ENCODE measurements at places on chromosomes 6 and 20.

DNA sequence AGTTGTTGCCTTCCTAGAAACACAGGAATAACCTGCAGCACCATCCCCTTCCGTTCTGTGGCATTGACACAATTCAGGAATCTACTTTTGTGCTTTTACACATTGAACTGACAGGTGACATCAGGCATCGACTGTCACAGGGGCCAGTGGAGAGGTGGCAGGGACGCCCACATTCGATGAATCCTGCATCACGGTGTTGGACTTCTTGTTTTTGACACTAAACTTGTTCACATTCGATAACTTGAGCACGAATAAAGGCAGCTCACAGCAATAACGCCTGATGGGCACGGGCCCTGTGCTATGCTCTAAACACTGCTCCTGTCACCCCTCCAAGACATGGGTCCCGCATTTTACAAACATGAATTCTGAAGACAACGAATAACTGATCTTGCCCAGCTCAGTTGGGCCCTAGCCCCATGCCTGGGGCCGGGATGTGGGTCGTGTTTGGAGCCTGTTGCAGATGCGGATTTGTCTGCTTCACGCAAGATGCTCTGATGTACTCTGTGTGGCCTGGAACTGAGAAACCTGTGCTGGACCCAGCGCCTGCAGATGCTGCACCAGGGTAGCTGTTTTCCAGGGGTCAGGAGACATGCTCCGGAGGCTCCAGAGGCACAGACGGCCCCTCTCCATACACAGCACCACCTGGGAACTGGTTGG is 75.7 kb downstream of the TTLL2 start:
- DNase-seq, result no peak

- DNase-seq, result no peak
These were observed 16.6 kb upstream of the CCDC167 start for GRCh38 chr6:37516076-37516919.

DNA sequence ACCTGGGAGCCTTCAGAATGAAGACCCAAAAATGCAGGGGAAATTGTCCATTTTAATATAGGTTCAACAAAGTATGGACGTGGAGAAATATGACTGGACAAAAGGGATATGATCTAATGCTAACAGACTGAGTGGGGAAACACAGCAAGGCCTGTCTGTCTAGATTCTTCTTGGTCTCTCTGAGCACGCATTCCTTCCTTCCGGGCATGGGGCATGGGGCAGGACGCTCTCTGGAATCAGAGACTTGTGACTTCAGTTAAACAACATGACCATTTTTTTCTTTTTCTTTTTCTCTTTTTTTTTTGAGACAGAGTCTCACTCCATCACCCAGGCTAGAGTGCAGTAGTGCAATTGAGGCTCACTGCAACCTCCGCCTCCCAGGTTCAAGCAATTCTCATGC is 31.9 kb downstream of the ZBTB2 start:
- no peak for DNase-seq

- DNase-seq, result no peak
These were observed 250.8 kb downstream of the LAMA2 start for GRCh38 chr6:129133770-129134192.
